ENCODE measurements at places on chromosomes 13 and 19. TPM values are rescaled to one million over a fixed set of nuclear protein-coding genes. Genes with fewer than 3 reads are reported as not detected.

The SMIM44 gene
- not detected for total RNA-seq

The MEGF8 gene
- 5.4 TPM for total RNA-seq

The ENOX1 gene
- total RNA-seq, result 11.1 TPM

The FAM216B gene
- total RNA-seq, result not detected

The HPN gene
- 0.36 TPM for total RNA-seq

- no peaks in the 10 kb centered on the region for H3K36me3 ChIP-seq
- no peaks in the 10 kb centered on the region for H3K4me1 ChIP-seq
- H3K27ac ChIP-seq, result no peak overlapping the region
- no peak overlapping the region for H3K4me3 ChIP-seq
Observed at GRCh38 chr13:113928685-113929627, 44.9 kb downstream of the C13orf46 start.

GRCh38 chr13:38700051-38700450 is 13.2 kb downstream of the FREM2 start:
- H3K4me1 ChIP-seq, result no peaks in the 10 kb centered on the region
- no peak for DNase-seq
- H3K4me3 ChIP-seq, result no peak overlapping the region
- no peak overlapping the region for H3K27ac ChIP-seq
- no peaks in the 10 kb centered on the region for H3K36me3 ChIP-seq

- no peaks in the 10 kb centered on the region for H3K27me3 ChIP-seq
- no peak for DNase-seq
- H3K4me3 ChIP-seq, result no peak overlapping the region
- H3K36me3 ChIP-seq, result peaks cover 11% of the 10 kb centered on the region
Observed at GRCh38 chr19:906480-906879, 6.5 kb downstream of the R3HDM4 start.

GRCh38 chr19:29672319-29672932 is 7.2 kb downstream of the PLEKHF1 start:
- DNase-seq, result peak; percentile 52
- H3K4me1 ChIP-seq, result peaks cover 38% of the 10 kb centered on the region
- H3K27me3 ChIP-seq, result no peaks in the 10 kb centered on the region

DNA sequence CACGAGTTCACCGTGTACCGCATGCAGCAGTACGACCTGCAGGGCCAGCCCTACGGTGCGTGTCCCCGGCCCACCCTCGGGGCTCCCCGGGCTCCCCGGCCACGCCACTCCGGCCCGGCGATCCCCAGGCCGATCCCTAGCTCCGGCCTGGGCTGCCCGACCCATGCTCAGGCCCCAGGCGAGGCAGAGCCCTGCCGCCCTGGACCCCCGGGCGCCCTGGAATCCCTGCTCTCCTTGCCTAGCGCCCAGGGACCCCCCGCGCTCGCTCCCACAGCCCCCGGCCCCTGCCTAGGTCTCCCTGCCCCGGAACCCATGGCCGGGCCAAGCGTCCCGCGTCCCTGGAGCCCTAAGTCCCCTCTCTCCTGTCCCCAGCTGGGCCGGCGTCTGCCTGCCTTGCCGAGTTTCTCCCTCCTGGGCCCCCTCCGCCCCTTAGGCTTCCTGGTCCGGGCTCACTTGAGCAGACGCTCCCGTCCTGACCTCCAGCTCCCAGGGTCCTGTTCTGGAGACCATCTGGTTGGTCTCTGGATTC is 494 bp downstream of the NCLN start:
- no peaks in the 10 kb centered on the region for H3K4me1 ChIP-seq
- no peak for DNase-seq
- peak overlapping the region; percentile 97 for H3K4me3 ChIP-seq
- peak overlapping the region; percentile 84 for H3K27ac ChIP-seq

GRCh38 chr13:51620165-51620983 is 36.1 kb downstream of the WDFY2 start:
- H3K27ac ChIP-seq, result no peak overlapping the region
- no peaks in the 10 kb centered on the region for H3K36me3 ChIP-seq
- H3K27me3 ChIP-seq, result no peaks in the 10 kb centered on the region
- no peak for DNase-seq
- peaks cover 24% of the 10 kb centered on the region for H3K4me1 ChIP-seq

GRCh38 chr13:83765796-83766195 is 116.5 kb downstream of the SLITRK1 start:
- peaks cover 14% of the 10 kb centered on the region for H3K4me1 ChIP-seq
- H3K4me3 ChIP-seq, result no peak overlapping the region
- H3K36me3 ChIP-seq, result no peaks in the 10 kb centered on the region
- no peak overlapping the region for H3K27ac ChIP-seq
- no peaks in the 10 kb centered on the region for H3K27me3 ChIP-seq

GRCh38 chr13:45456196-45456972 is 8.4 kb upstream of the COG3 start:
- H3K27me3 ChIP-seq, result no peaks in the 10 kb centered on the region
- no peak overlapping the region for H3K4me3 ChIP-seq
- H3K4me1 ChIP-seq, result no peaks in the 10 kb centered on the region
- H3K27ac ChIP-seq, result no peak overlapping the region
- no peak for DNase-seq

DNA sequence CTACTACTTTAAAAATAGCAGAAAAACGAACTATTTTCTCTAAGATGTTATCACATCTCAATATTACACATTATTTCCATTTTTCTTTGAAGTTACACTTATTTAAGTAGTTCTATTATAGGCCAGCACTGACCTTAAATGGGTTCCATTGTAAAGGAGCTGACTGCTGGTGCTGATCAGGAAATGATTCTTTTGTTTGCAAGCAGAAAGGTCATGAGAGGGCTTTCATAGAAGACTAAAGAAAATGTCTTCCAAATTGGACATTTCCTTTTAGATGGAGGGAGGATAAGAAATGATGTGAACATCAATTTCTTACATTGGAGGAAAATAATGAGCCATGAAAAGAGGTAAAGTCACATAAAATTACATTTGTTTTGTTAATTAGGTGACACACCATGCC is 96.2 kb downstream of the SUCLA2 start:
- H3K36me3 ChIP-seq, result no peaks in the 10 kb centered on the region
- H3K4me1 ChIP-seq, result no peaks in the 10 kb centered on the region
- no peak for DNase-seq
- no peak overlapping the region for H3K4me3 ChIP-seq
- H3K27me3 ChIP-seq, result no peaks in the 10 kb centered on the region

GRCh38 chr13:49585220-49586157 is at the start of gene RCBTB1:
TSS of gene RCBTB1 (minus strand) at chr13:49585558. CDS start at chr13:49567279, 18,279 bp downstream.
- peaks cover 21% of the 10 kb centered on the region for H3K4me1 ChIP-seq
- H3K4me3 ChIP-seq, result peak within 1 kb of the TSS; percentile 89
- no peaks in the 10 kb centered on the region for H3K27me3 ChIP-seq

DNA sequence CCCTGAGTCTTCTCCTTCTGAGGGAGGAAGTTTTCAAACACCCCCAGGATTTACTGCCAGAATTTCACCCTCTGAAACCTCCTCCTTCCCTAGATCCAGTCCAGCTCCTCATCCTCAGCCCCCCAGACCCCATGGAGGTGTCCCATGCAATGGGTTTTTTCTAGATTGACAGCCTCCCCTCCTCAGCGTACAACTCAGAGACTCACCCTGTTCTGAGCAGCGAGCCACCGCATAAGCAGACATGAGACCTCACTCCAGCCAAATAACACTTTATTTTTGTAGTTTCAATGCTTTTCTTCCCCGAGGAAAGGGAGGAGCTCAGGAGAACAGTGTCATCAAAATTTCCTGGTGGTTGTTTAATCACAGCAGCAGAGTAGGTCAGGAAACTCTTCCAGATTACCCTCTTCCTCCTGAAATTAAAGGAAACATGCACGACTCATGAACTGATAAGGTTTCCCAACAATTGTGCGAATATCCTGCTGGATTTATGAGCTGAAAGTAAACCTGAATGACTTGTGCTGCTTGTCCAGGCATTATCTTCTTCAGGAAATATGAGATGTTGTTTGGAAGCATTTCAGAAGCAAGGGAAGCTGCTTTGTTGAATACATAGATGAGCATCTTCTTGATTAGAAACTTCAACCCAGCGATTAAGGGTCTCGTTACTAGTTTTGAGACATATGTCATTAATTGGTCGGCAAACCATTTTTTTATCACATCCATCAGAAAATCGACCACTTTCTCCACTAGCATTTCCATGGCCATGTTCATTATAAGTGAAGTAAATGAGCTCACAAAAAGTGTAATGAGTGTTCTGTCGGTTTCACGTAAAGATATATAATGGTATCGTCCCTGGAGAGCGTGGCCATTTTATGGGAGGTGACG is 36.2 kb downstream of the ERICH4 start:
- no peak for DNase-seq
- peak overlapping the region; percentile 49 for H3K27ac ChIP-seq
- no peaks in the 10 kb centered on the region for H3K4me1 ChIP-seq
- H3K4me3 ChIP-seq, result no peak overlapping the region

DNA sequence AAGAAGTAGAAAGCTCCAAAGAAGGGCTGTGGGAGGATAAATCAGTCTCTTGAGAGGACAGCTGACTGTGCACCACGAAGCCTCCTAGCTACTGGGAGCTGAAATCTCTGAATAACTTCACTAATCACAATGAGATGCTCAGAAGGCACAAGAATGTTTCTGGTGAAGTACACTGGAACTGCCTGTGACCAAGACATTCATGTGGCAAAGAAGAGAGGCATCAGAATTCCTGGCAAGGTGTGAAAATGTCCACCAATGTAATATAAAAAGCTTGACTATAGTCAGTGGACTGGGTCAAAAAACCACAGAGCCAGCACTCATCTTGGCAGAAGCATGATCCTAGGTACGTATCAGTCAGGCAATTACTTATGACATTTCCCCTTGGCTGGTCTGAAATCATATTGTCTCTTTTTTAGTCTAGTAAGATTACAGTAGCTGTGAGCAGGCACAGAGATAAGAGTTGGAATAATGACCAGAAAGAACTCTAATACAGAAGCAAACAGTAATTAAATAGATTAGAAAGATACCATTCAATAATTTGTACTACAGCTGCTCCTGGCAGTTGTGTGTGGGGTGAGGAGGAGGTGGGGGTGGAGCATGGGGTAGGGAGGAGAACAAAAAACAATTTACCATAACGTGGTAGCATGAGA is 434.7 kb downstream of the DIAPH3 start:
- no peak for DNase-seq
- H3K27ac ChIP-seq, result no peak overlapping the region
- no peak overlapping the region for H3K4me3 ChIP-seq
- no peaks in the 10 kb centered on the region for H3K4me1 ChIP-seq

GRCh38 chr13:84864341-84864740 is 934.9 kb downstream of the SLITRK6 start:
- no peak overlapping the region for H3K4me3 ChIP-seq
- no peaks in the 10 kb centered on the region for H3K27me3 ChIP-seq
- H3K4me1 ChIP-seq, result no peaks in the 10 kb centered on the region

DNA sequence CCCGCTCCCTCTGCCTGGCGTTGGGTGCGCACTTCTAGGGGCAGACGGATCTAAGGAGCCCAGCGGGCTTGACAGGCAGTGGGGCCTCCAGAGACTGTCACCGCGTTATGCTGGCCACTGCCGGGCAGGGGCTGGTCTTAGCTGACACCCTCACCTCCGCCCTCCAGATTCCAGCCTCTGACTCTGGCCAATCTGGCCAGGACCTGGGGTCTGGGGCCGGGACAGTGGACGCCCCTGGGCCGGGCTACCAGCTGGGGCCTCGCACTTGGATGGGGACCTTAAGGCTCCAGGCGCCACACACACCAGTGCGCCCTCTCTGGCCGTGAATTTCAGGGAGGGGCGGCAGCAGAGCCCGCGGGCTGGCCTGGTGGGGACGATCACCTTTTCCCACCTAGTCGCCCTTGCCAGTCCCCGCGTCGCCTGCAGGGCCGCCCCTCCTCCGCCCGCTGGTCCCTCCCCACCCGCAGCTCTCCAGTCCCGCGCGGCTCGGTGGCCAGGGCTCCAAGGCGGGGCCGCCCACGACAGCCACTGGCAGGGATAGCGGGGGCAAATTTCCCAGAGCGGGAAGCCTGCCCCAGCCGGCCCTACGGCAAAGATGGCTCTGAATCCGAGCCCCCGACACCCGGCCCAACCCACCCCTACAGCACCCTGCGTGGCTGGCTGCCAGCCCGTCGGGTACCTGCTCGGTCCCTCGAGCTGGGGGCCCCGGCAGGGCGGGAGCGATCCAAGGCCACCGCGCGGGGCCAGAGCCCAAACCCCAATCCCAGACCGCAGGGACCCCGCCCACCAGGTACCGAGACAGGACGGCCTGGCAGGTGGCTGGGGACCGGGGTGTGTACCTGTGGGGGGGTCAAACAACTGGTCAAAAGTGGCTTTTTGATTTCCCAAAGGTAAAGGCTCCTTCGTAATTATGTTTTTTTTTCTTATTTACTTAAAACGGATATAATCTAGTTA is 6.1 kb upstream of the ZNF98 start:
- no peaks in the 10 kb centered on the region for H3K36me3 ChIP-seq
- H3K4me3 ChIP-seq, result no peak overlapping the region
- peaks cover 12% of the 10 kb centered on the region for H3K4me1 ChIP-seq
- no peak for DNase-seq
- no peak overlapping the region for H3K27ac ChIP-seq
- H3K27me3 ChIP-seq, result peaks cover 9% of the 10 kb centered on the region

GRCh38 chr19:2820112-2820702 is 539 bp downstream of the ZNF554 start:
- no peak for DNase-seq
- H3K27me3 ChIP-seq, result no peaks in the 10 kb centered on the region
- H3K4me3 ChIP-seq, result peak overlapping the region; percentile 74
- H3K4me1 ChIP-seq, result no peaks in the 10 kb centered on the region

GRCh38 chr13:39874331-39875053 is 219.0 kb downstream of the COG6 start:
- no peak overlapping the region for H3K27ac ChIP-seq
- H3K36me3 ChIP-seq, result no peaks in the 10 kb centered on the region
- no peaks in the 10 kb centered on the region for H3K4me1 ChIP-seq

DNA sequence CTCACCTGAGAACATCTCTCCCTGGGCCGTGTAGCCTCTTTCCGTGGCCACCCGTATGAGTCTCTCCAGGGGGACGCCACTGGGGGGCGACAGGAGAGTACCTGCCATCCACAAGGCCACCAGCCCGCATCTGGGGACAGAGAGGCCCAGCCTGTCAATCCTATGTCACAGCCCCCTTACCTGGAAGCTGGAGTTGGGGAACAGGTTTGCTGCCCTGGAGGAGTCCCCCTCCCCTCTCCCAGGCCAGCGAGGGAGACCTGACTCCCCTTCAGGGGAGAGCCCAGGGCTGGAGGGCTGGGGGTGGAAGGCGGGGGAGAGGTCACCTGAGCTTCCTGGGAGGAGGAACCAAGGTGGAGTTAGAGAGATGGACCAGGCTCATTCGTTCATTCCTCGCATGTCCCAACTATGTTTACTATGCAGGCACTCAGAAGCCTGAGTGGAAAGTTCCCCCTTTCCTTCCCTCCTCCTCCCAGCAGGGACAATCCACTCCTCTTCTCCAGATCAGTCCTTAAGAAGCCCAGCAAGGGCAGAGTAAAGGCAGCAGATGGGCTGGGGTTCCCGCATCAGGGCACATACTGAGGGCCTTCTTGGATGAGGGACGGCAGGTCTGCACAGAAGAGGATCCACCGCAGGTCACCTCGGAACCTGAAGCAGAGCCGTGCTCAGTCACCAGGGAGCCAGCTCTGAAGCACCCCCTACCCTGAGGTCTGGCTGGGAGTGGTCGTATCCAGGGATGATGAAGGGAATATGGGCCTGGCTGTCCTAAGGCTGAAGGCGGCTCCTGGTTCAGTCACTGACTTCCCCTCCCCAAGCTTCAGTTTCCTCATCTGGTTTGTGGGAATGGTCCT is 5.5 kb downstream of the ACTMAP start:
- H3K27me3 ChIP-seq, result no peaks in the 10 kb centered on the region
- H3K27ac ChIP-seq, result peak overlapping the region; percentile 17
- H3K4me3 ChIP-seq, result no peak overlapping the region
- DNase-seq, result no peak
- no peaks in the 10 kb centered on the region for H3K36me3 ChIP-seq

Measured in sigmoid colon (tissue), 7 donors.